ENCODE measurements at places on chromosomes 16 and 17. TPM values are rescaled to one million over a fixed set of nuclear protein-coding genes. Genes with fewer than 3 reads are reported as not detected.
A peak's percentile ranks its signal among the peaks of the same experiment; 100 is the strongest.

DNA sequence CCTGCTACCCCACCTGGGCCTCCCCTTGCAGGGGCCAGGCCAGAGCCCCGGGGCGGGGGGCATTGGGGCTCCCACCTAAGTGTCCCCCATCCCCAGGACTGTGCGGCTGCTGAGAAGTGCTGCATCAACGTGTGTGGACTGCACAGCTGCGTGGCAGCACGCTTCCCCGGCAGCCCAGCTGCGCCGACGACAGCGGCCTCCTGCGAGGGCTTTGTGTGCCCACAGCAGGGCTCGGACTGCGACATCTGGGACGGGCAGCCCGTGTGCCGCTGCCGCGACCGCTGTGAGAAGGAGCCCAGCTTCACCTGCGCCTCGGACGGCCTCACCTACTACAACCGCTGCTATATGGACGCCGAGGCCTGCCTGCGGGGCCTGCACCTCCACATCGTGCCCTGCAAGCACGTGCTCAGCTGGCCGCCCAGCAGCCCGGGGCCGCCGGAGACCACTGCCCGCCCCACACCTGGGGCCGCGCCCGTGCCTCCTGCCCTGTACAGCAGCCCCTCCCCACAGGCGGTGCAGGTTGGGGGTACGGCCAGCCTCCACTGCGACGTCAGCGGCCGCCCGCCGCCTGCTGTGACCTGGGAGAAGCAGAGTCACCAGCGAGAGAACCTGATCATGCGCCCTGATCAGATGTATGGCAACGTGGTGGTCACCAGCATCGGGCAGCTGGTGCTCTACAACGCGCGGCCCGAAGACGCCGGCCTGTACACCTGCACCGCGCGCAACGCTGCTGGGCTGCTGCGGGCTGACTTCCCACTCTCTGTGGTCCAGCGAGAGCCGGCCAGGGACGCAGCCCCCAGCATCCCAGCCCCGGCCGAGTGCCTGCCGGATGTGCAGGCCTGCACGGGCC, 1.9 kb downstream of the WFIKKN1 start:
- DNase-seq, result no peak

DNA sequence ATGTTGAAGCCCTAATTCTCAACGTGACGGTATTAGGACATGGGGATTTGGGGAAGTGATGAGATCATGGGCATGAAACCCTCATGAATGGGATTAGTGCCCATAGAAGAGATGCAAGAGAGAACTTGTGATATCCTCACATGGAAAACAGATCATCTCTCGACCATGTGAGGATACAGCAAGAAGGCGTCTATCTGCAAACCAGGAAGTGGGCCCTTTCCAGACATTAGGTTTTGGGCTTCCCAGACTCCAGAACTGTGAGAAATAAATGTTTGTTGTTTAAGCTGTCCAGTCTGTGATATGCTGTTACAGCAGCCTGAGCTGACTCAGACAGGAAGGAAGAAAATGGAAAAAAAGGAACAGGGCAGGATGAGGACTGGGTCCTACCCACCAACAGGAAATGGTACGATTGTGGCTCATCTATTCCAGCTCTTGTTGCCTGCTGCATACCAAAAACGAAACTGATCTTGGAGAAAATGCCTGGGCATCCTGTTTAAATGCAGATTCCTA, 21.9 kb upstream of the SSTR2 start:
- DNase-seq, result no peak

GRCh38 chr17:39740357-39741111, 2.8 kb downstream of the GRB7 start:
- peak; percentile 86 for DNase-seq

DNA sequence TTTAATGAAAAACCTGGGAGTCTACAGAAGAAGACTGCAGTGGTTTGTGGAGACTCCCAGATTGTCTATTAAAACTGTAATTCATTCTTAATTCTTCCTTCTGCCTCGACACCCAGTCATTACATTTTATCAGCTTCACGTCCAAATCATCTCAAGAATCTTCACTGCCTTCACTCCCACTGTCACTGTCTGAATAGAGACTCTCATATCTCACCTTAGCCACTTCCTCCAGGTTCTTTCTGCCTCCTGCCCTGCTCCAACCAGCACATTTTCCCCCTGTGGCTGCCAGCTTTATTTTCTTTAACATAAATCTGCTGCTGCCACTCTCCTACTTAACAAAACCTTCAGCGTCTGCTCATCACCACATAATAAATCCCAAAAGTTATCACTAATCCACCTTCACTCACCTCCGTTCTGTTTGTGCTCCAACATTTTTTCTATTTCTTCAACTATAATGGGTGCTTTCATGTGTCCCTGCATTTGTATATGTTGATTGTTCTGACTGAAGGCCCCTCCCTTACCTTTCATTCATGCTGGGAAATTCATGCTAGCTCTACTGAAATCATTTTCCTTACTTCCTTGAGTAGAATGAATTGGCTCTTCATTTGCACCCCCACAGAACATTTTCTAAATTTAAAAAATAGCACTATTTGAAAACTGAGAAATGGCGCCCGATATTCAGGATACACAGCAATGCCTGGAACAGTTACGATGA, 38.9 kb downstream of the KCNJ2 start:
- no peak for DNase-seq

DNA sequence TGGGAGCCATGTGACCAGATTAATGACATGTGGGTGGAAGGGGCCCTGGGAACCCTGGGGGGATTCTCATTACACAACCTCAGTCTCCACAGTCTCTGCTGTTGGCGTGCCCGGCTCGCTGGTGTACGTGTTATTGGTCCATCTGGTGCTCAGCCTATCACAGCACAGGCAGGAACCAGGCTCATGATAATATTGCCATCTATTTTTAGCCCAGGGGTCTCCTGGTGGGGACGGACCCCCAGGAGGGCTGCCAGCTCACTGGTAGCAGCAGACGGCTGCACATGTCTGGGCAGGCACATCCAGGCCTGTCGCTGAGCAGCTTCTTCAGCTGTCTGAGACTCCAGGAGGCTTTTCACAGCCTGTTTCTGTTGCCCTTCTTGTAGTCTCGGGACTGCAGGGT, 123.8 kb downstream of the RAB11FIP4 start:
- DNase-seq, result no peak

DNA sequence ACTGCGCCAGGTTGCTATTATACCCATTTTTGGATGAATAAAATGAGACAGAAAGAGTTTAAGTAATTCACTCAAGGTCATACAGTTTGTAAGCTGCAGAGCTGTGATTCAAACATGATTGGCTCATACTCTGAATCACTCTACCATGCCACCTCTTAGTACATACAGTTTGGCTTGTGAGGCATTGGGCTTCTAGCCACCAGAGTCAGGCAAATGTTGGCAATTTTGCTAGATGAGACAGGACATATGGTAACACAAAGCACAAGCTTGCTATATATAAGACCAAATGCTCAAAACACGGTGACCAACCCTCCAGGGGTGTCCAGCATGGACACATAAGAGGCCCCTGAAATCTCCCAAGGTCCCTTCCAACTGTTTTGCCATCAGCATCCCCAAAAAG, 236.0 kb upstream of the IRX5 start:
- DNase-seq, result no peak

GRCh38 chr17:3792481-3792880, 8.5 kb downstream of the ITGAE start:
- DNase-seq, result no peak

DNA sequence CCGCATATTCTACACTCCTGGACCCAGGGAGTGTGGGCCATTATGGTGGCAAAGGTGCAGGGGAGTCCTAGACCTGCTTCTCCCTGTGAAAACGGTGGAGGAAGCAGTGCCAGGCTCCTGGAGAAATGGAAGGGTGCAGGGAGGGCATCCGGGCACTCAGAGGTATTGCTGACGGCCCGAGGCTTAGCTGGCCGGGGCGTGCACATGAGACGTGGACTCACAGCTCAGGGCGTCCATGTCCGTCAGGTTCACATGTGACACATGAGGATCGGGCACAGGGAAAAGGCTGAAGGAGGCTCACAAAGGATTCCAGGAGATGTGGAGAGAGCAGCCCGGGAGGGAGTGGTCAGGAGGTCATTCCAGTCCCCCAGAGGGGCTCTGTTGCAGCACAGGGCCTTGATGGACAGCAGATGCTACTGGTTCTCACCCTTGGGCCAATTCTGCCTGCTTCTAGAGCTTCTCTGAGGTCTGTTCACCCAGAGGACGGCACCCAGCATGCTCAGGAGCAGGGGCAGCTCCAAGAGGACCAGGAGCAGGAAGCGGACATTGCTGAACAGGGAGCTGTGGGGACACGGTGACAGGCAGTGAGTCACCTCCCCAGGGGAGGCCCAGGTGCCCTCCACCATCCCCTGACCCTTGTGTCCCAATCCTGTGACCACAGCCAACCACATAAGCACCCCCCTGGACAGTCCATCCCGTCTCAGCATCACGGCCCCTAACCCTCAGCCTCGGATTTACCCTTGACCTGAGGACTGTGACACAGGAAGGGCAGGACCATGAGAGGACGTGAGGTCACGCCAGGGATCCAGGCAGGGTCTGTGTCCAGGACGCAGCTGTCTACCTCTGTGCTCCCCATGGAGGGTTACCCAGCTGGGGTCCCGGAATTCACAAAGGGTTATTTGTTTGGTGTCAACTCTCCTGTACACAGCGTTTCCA, 4.5 kb downstream of the CD300C start:
- DNase-seq, result no peak

GRCh38 chr16:47063011-47063724, 80.6 kb downstream of the NETO2 start:
- no peak for DNase-seq

DNA sequence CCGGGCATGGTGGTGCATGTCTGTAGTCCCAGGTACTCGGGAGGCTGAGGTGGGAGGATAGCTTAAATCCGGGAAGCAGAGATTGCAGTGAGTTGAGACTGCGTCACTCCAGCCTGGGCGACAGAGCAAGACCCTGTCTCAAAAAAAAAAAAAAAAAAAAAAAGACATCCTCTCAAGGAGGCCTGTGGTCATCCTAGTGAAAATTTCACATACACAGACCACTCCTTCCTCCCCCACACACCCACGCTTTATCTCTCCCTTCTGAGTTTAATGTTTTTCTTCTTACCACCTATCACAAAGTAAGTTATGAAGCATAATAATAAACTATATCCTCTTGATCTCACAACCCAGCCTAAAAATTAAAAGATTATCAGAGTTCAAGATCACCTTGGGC, 1.3 kb upstream of the NOL11 start:
- no peak for DNase-seq

DNA sequence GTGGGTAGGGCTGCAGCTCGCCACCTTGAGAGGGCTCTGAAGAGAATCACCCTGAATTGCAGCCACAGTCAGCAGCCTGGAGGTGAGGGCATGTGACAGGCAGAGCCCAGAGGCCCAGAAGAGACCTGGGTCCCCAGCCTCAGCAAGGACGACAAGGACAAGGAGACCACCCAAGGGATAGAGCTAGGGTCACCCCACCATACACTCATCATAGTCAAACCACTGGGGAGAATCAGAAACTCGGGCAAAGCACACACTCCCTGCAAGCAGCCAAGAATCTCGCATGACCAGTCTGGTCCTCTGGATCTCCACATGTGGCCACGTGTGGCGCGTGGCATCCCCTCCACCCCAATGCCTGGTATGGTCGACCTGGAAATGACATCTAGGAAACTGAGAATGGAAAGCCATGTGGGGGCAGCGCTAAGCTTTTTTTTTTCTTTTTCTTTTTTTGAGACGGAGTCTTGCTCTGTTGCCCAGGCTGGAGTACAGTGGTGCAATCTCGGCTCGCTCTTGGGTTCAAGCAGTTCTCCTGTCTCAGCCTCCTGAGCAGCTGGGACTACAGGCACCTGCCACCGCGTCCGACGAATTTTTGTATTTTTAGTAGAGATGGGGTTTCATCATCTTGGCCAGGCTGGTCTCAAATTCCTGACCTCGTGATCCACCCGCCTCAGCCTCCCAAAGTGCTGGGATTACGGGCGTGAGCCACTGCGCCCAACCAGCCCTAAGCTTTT, 4.6 kb upstream of the SPHK1 start:
- no peak for DNase-seq

- peak; percentile 50 for DNase-seq
Observed at GRCh38 chr17:6374761-6375312, 60.1 kb downstream of the AIPL1 start.

GRCh38 chr16:986411-986810, 4.8 kb downstream of the SOX8 start:
- no peak for DNase-seq

- DNase-seq, result no peak
Observed at GRCh38 chr17:12406623-12407215, 259.0 kb upstream of the MYOCD start.

- no peak for DNase-seq
Observed at GRCh38 chr17:42210046-42210445, 15.8 kb upstream of the GHDC start.

- DNase-seq, result no peak
Observed at GRCh38 chr17:21090902-21091618, 35.7 kb upstream of the DHRS7B start.

DNA sequence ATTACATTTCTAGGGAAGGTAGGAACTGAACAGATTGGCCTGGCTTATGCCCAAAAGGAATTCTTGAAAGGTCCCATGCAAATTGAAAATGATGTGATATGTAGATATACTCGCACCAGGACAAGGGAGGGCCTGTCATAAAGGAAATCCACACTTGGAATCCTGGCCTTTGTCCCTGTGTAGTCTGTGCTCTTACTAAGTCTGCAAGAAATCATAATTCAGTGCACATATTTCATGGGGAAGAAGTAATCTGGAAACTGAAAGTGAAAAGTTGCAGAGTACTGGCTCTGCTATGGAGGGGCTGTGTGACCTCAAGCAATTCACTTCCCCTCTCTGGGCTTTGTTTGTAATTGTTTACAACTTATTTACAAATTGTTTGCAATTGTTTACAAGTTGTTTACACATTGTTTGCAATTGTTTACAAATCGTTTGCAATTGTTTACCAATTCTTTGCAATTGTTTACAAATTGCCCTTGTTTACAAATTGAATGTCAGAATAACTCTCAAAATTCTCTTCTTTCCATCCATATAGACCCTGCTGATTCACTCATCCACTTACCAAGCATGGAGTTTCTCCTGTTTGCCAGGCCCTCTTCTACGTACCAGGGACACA, 12.9 kb downstream of the SCNN1G start:
- DNase-seq, result no peak

DNA sequence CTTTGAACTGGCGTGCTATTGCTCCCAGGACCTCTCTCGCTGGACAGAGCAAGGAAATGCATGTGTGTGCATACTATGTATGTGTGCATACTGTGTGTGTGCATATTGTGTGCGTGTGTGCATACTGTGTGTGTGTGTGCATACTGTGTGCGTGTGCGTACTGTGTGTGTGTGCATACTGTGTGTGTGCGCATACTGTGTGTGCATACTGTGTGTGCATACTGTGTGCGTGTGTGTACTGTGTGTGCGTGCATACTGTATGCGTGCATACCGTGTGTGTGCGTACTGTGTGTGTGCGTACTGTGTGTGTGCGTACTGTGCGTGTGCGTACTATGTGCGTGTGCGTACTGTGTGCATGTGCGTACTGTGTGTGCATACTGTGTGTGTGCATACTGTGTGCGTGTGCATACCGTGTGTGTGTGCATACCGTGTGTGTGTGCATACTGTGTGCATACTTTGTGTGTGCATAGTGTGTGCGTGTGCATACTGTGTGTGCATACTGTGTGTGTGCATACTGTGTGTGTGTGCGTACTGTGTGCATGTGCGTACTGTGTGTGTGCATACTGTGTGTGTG, 89.4 kb downstream of the RPTOR start:
- DNase-seq, result no peak

- no peak for DNase-seq
Observed at GRCh38 chr16:51392521-51393187, 241.6 kb upstream of the SALL1 start.

GRCh38 chr16:89025636-89026035, 48.6 kb upstream of the CBFA2T3 start:
- no peak for DNase-seq

Gene GDPD1
- total RNA-seq, result 3.6 TPM

Gene SOX8
- total RNA-seq, result 0.73 TPM

Gene WNT9B
- total RNA-seq, result 1.1 TPM

Gene KRTAP16-1
- not detected for total RNA-seq

Gene SPNS2
- total RNA-seq, result 30.0 TPM

Gene CHP2
- 7.9 TPM for total RNA-seq

Gene TVP23B
- total RNA-seq, result 38.0 TPM
